ENCODE measurements at places on chromosomes 2 and 18. TPM values are rescaled to one million over a fixed set of nuclear protein-coding genes. Genes with fewer than 3 reads are reported as not detected.

- DNase-seq: no peak
- peak overlapping the region; percentile 98 for H3K4me3 ChIP-seq
- H3K27me3 ChIP-seq: peaks cover 3% of the 10 kb centered on the region
- peaks cover 28% of the 10 kb centered on the region for H3K4me1 ChIP-seq
Measured at GRCh38 chr2:233853353-233853752, 982 bp downstream of the HJURP start.

DNA sequence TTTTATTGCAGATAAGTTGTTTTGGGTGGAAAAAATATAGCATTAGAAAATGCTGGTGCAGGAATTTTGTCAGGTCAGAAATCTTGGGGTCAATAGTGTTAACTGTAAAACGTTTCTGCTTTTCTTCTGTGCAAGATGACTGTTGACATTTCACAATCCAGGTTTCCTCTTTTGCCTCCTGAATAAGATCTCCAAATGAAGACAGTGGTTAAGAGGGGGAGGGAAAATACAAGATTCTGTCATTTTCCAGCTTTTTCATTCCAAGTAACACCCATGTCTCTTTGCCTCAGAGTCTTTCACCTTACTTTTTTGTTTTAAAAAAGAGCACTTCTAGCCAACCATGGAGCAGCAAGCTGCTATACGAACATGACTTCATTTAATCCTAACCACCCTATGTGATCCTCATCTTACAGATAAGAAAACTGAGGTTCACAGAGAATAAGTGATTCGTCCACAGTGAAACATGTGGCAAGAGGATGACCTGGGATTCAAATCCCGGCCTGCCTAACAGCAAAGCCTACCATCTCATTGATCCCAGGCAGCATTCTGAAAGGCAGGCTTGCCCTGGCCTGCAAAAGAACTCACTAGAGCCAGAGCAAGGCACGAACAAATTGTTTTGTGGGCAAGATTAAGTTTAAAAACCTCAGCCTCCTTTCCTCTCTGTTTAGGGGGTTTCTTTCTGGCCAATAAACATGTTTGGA, 3.0 kb downstream of the PLEK start:
- H3K36me3 ChIP-seq: no peaks in the 10 kb centered on the region
- H3K4me3 ChIP-seq: no peak overlapping the region
- no peak for DNase-seq
- no peak overlapping the region for H3K27ac ChIP-seq
- H3K27me3 ChIP-seq: no peaks in the 10 kb centered on the region

- no peak overlapping the region for H3K4me3 ChIP-seq
- H3K36me3 ChIP-seq: peaks cover 6% of the 10 kb centered on the region
- H3K27ac ChIP-seq: no peak overlapping the region
- no peak for DNase-seq
Measured at GRCh38 chr18:9115984-9116383, 13.5 kb downstream of the NDUFV2 start.

GRCh38 chr18:76498064-76498463, 3.0 kb upstream of the ZNF516 start:
- H3K36me3 ChIP-seq: peaks cover 10% of the 10 kb centered on the region
- H3K27me3 ChIP-seq: peaks cover 25% of the 10 kb centered on the region
- peaks cover 24% of the 10 kb centered on the region for H3K4me1 ChIP-seq
- no peak overlapping the region for H3K27ac ChIP-seq
- DNase-seq: no peak

DNA sequence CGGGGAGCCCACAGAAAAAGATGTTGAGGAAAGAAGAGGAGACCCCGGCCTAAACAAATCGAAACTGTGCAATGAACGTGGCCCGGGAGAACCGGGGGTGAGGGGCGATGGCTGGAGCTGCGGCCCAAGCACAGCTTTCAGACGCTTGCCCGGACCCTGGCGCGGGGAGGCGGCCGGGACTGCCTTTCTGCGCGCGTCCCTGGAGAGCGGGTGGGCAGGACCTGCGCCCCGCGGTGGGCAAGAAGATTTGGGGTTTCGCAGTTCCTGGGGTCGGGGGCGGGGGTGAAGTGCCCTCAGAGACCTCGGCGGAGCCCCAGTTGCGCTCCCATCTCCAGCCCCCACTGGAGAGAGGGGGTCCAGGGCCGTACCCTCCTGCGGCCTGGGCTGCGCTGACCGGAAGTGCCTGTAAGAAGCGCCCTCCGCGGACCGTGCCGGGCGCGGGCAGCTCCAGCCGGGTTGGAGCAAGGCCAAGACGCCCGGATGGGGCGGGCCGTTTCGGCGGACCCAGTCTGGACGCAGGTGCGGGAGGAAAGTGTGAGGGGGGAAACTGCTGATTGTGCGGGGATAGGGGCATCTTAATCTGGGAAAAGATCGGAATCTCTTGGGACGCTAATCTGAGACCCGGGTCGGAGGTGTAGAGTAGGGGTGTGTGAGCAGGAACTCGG, 11.6 kb downstream of the EN1 start:
- H3K27me3 ChIP-seq: peaks cover 49% of the 10 kb centered on the region
- peak overlapping the region; percentile 79 for H3K4me3 ChIP-seq
- H3K36me3 ChIP-seq: peaks cover 2% of the 10 kb centered on the region
- peak; percentile 21 for DNase-seq

- no peak for DNase-seq
- H3K4me3 ChIP-seq: no peak overlapping the region
- no peak overlapping the region for H3K27ac ChIP-seq
- H3K27me3 ChIP-seq: no peaks in the 10 kb centered on the region
Measured at GRCh38 chr2:8862230-8862629, 24.8 kb upstream of the KIDINS220 start.

DNA sequence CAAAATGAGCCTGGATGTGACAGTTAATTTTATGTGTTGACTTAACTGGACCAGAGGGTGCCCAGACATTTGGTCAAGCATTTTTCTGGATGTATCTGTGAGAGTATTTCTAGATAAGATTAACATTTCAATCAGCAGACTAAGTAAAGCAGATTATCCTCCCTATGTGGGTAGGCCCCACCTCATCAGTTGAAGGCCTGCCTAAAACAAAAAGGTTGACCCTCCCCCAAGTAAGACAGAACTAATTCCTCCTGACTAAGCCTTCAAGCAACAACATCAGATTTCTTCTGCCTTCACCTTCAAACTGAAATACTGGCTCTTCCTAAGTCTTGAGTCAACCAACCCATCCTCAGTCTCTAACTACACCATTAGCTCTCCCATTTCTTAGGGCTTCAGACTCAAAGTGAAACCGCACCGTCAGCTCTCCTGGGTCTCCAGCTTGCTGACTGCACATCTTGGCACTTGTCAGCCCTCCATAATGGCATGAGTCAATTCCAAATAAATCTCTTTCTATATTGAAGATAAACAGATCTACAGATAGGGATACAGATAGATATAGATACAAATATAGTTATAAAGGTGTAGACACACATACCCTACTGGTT, 47.9 kb downstream of the MEMO1 start:
- H3K4me3 ChIP-seq: no peak overlapping the region
- no peaks in the 10 kb centered on the region for H3K36me3 ChIP-seq
- H3K27me3 ChIP-seq: no peaks in the 10 kb centered on the region
- no peak overlapping the region for H3K27ac ChIP-seq
- peaks cover 8% of the 10 kb centered on the region for H3K4me1 ChIP-seq

DNA sequence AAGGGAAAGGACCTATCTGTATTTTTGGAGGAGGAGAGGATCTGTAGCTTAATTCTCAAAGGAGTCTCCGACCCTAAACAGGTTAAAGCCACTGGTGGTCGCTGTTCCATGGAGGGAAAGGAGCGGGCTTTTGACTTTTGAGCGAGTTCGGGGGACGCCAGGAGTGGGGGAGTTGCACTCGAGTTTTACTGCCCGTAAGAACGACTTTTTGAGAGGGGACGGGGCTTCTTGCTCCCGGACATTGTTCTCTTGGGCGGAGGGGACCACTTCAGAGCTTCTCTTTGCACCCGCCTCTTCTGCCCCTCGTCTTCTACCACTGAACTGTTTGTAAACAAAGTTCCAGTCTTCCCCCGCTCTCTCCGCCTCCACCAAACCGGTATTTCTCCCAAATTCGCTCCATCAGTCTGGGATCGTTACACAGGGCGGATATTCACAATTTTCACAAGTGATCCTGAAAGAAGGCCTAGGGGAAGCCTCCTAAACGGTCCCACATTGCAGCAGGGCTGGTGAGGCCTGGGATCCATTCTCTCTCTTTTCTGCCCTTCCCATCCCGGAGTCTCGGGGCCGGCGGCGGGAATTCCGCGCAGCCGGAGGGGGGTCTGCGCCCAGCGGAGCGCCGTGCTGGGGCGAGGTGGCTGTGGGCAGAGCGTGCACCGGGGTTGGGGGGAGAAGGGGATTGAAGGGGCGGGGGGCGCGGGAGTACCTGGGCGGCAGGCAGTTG, 6.6 kb downstream of the DLX2 start:
- H3K36me3 ChIP-seq: peaks cover 7% of the 10 kb centered on the region
- no peak overlapping the region for H3K27ac ChIP-seq
- H3K4me3 ChIP-seq: peak overlapping the region; percentile 78
- DNase-seq: no peak

DNA sequence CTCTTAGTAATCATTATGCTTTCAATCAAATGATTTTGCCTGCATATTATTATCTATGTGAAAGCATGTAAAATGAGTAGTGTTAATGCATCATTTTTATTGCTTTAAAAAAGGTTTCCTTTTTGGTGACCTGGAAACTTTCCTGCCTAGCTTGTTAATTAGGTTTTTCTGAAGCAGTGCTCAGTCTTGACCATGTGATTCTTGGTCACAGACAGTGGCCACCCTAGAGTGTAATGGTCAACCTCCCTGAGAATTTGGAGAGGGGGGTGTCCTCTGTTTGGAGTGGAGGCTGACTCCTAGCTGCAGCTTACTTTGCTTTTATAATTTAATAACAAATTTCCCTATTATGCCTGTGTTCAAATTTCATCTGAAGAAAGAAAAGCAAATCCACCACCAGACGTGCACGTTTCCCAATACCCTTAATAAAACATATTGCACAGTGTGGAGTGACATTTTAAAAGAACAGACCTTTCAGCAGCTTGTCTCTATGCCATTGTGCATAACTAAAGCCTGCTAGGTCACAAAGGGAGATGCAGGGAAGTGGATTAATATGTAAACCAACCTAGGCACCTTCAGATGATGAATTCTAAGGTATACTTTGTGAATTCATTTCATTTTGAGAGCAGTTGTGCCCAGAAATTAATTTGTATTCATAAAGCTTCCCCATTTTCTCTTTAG, 130.6 kb downstream of the RPRM start:
- no peak overlapping the region for H3K4me3 ChIP-seq
- H3K4me1 ChIP-seq: no peaks in the 10 kb centered on the region
- H3K27ac ChIP-seq: no peak overlapping the region
- no peaks in the 10 kb centered on the region for H3K36me3 ChIP-seq
- no peak for DNase-seq

DNA sequence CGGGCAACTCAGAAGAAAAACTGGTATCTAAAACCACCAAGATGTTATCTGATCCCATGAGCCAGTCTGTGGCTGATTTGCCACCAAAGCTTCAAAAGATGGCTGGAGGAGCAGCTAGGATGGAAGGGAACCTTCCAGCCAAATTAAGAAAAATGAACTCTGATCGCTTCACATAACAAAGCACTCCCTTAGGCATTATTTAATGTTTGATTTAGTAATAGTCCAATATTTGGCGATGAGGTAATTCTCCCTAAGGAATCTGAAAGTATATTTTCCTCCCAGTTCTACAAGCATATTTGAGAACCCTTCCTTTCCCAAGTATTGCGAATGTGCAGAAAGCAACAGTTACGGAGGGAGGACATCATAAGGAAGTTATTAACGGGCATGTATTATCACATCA, 156.6 kb downstream of the KCNJ3 start:
- H3K27me3 ChIP-seq: no peaks in the 10 kb centered on the region
- no peak overlapping the region for H3K27ac ChIP-seq
- no peak overlapping the region for H3K4me3 ChIP-seq
- H3K4me1 ChIP-seq: no peaks in the 10 kb centered on the region
- H3K36me3 ChIP-seq: no peaks in the 10 kb centered on the region

DNA sequence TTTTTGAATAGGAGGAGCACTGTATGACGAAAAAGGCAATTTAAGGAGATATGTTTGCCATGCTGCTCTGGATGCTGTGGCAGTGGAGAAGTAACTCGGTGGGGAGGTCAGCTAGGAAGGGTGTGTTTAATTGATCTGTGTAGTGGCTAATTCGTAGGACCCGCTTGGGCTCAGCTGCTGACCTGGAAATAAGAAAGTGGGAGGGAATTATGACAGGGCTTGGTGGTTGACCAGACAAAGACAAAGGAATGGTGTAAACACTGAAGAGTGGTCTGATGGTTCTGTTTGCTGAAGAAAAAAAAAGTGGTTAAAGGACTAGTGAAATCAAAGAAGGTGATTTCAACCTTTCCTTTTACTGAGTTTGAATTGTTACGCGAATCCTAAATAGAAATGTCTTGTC, 146.0 kb downstream of the MAP4K4 start:
- H3K36me3 ChIP-seq: peaks cover 52% of the 10 kb centered on the region
- H3K27me3 ChIP-seq: peaks cover 15% of the 10 kb centered on the region
- DNase-seq: no peak
- peaks cover 32% of the 10 kb centered on the region for H3K4me1 ChIP-seq
- peak overlapping the region; percentile 43 for H3K4me3 ChIP-seq

GRCh38 chr2:54103454-54104314, 11.7 kb upstream of the ACYP2 start:
- no peak overlapping the region for H3K4me3 ChIP-seq
- H3K27me3 ChIP-seq: no peaks in the 10 kb centered on the region
- no peaks in the 10 kb centered on the region for H3K36me3 ChIP-seq
- H3K4me1 ChIP-seq: peaks cover 8% of the 10 kb centered on the region
- peak; percentile 52 for DNase-seq

- no peak overlapping the region for H3K27ac ChIP-seq
- peaks cover 19% of the 10 kb centered on the region for H3K4me1 ChIP-seq
- H3K27me3 ChIP-seq: peaks cover 1% of the 10 kb centered on the region
- no peak for DNase-seq
- no peak overlapping the region for H3K4me3 ChIP-seq
- H3K36me3 ChIP-seq: no peaks in the 10 kb centered on the region
Measured at GRCh38 chr2:64720535-64721319, 67.0 kb upstream of the SERTAD2 start.

- H3K4me1 ChIP-seq: peaks cover 2% of the 10 kb centered on the region
- no peaks in the 10 kb centered on the region for H3K36me3 ChIP-seq
- DNase-seq: no peak
- no peak overlapping the region for H3K4me3 ChIP-seq
Measured at GRCh38 chr2:181146171-181146570, 165.8 kb downstream of the UBE2E3 start.

- no peaks in the 10 kb centered on the region for H3K4me1 ChIP-seq
- no peak for DNase-seq
- no peak overlapping the region for H3K4me3 ChIP-seq
- no peaks in the 10 kb centered on the region for H3K36me3 ChIP-seq
Measured at GRCh38 chr2:189012351-189012750, 38.2 kb downstream of the COL3A1 start.

- no peak overlapping the region for H3K4me3 ChIP-seq
- no peak for DNase-seq
- peak overlapping the region; percentile 92 for H3K27ac ChIP-seq
- H3K4me1 ChIP-seq: peaks cover 8% of the 10 kb centered on the region
- H3K27me3 ChIP-seq: peaks cover 1% of the 10 kb centered on the region
Measured at GRCh38 chr2:207792244-207792785, 22.6 kb upstream of the FZD5 start.

Gene CCDC85A
- total RNA-seq: 16.4 TPM

Gene MAP2
- 2.1 TPM for total RNA-seq

Gene HRH4
- total RNA-seq: not detected

Gene CNGA3
- 0.10 TPM for total RNA-seq

Gene PDK1
- 16.4 TPM for total RNA-seq

Gene DNAJC5G
- not detected for total RNA-seq

Gene NRBP1
- 117 TPM for total RNA-seq

Gene VAMP5
- total RNA-seq: 296 TPM

Gene LOXHD1
- 0.23 TPM for total RNA-seq

Gene ST6GAL2
- total RNA-seq: 10.9 TPM

Gene CBLN2
- not detected for total RNA-seq

Gene HTRA2
- 44.3 TPM for total RNA-seq

Gene C2orf80
- total RNA-seq: not detected

Gene RNU2-63P
- 6.9 TPM for total RNA-seq

Gene CXCR1
- not detected for total RNA-seq

Gene IL36G
- not detected for total RNA-seq

Data from endothelial cell (in vitro differentiated cells).